Adrenal gland (tissue), 19 donors: ENCODE measurements at places on chromosomes 11 and 22. TPM values are rescaled to one million over a fixed set of nuclear protein-coding genes. Genes with fewer than 3 reads are reported as not detected.

Gene HSD17B12
- polyA plus RNA-seq: 342 TPM

Gene MED17
- 16.9 TPM for polyA plus RNA-seq

Gene OR4A16
- polyA plus RNA-seq: not detected

Gene OR5AL1
- polyA plus RNA-seq: not detected

Gene SHISA8
- 5.1 TPM for polyA plus RNA-seq

Gene CDC42EP1
- polyA plus RNA-seq: 19.7 TPM

Gene CHEK2
- polyA plus RNA-seq: 18.8 TPM

Gene LSP1
- 1,341 TPM for polyA plus RNA-seq

Gene DDIAS
- polyA plus RNA-seq: 0.48 TPM

Gene TBX1
- polyA plus RNA-seq: 0.80 TPM

Gene TIMM10B
- polyA plus RNA-seq: 16.7 TPM

Gene GLB1L3
- polyA plus RNA-seq: 1.4 TPM

Gene NRGN
- 5.1 TPM for polyA plus RNA-seq

Gene EFCAB6
- polyA plus RNA-seq: 1.6 TPM

Gene B3GAT1
- polyA plus RNA-seq: 2.6 TPM

Gene BBOX1
- not detected for polyA plus RNA-seq

Gene SCN2B
- polyA plus RNA-seq: 0.40 TPM
